ENCODE measurements at places on chromosomes 1 and 21. TPM values are rescaled to one million over a fixed set of nuclear protein-coding genes. Genes with fewer than 3 reads are reported as not detected.

PLEKHA6 gene
- total RNA-seq: not detected

LCE2C gene
- not detected for total RNA-seq

HSPA6 gene
- total RNA-seq: not detected

TTF2 gene
- 123 TPM for total RNA-seq

CLCA1 gene
- not detected for total RNA-seq

S100A5 gene
- total RNA-seq: 3.0 TPM

CGN gene
- 0.17 TPM for total RNA-seq

PTGER3 gene
- total RNA-seq: 0.15 TPM

SPRR3 gene
- total RNA-seq: not detected

KIRREL1 gene
- not detected for total RNA-seq

OR2T5 gene
- total RNA-seq: not detected

MAP3K21 gene
- total RNA-seq: 0.87 TPM

SPRR4 gene
- total RNA-seq: not detected

EPHB2 gene
- 0.08 TPM for total RNA-seq

PCSK9 gene
- not detected for total RNA-seq

OXCT2 gene
- total RNA-seq: not detected

TFF3 gene
- not detected for total RNA-seq

TRIM63 gene
- 0.10 TPM for total RNA-seq

FCRL2 gene
- total RNA-seq: not detected

S100A8 gene
- not detected for total RNA-seq

PCP4L1 gene
- not detected for total RNA-seq

SEC16B gene
- not detected for total RNA-seq

TEDDM1 gene
- total RNA-seq: not detected

LCE6A gene
- not detected for total RNA-seq

DNTTIP2 gene
- 57.4 TPM for total RNA-seq

PRR9 gene
- not detected for total RNA-seq

PGLYRP4 gene
- not detected for total RNA-seq

ACBD6 gene
- 39.9 TPM for total RNA-seq

SYT14 gene
- total RNA-seq: not detected

SPRR2E gene
- total RNA-seq: not detected

SPOCD1 gene
- total RNA-seq: 0.08 TPM

NPL gene
- total RNA-seq: 3.1 TPM

LCE1A gene
- not detected for total RNA-seq

TLR5 gene
- 1.0 TPM for total RNA-seq

UMODL1 gene
- total RNA-seq: 0.10 TPM

DSTYK gene
- 8.9 TPM for total RNA-seq

TCEANC2 gene
- total RNA-seq: 14.9 TPM

FMO5 gene
- total RNA-seq: 0.72 TPM

COL24A1 gene
- not detected for total RNA-seq

AADACL3 gene
- total RNA-seq: not detected

NCMAP gene
- total RNA-seq: not detected

FNDC5 gene
- not detected for total RNA-seq

RNF207 gene
- total RNA-seq: 7.4 TPM

C1orf226 gene
- not detected for total RNA-seq

RNF223 gene
- not detected for total RNA-seq

DRAXIN gene
- total RNA-seq: 0.62 TPM

CR1L gene
- not detected for total RNA-seq

CFAP45 gene
- 0.37 TPM for total RNA-seq

SLC2A1 gene
- total RNA-seq: 98.0 TPM

CSF1 gene
- 42.4 TPM for total RNA-seq

ADAM30 gene
- not detected for total RNA-seq

SLC44A3 gene
- 0.37 TPM for total RNA-seq
